Cerebellum (tissue), 4 donors: ENCODE measurements at places on chromosomes 1 and 21.

- DNase-seq: peak; percentile 75
Measured at GRCh38 chr1:151831605-151832004, at the start of gene RORC. Gene RORC, minus strand, starts transcription at chr1:151831802. Its CDS starts 38 bp downstream, at chr1:151831764.

DNA sequence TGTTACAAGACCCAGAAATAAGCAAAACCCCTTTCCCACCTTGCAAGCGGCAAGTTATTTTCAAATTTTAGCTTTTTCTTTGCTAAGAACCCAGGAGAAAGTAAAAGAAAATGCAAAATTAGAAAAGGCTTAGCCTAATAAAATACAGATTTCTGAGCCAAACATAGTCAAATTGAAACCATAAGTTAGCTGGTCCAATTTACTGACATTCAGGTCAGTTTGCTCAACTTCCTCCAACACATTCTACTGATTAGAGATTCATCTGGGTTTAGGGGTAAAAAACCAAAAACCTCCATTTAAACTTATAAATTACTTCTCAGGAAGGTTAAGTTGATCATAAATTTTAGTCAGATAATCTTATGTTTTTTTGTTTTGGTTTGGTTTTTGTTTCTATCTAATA, 701.8 kb upstream of the CXADR start:
- no peak for DNase-seq

DNA sequence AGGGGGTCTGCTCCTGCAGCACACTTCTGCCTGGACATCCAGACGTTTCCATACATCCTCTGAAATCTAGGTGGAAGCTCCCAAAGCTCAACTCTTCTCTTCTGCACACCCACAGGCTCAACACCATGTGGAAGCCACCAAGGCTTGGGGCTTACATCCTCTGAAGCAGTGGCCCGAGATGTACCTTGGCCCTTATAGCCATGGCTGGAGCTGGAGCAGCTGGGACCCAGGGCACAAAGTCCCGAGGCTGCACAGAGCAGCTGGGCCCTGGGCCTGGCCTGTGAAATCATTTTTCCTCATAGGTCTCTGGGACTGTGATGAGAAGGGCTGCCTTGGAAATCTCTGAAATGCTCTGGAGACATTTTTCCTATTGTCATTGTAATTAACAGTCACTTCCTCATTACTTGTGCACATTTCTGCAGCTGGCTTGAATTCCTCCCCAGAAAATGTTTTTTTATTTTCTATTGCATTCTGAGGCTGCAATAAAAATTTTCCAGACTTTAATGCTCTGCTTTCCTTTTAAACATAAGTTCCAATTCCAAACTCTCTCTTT, 645.6 kb downstream of the RWDD3 start:
- no peak for DNase-seq

- DNase-seq: no peak
Measured at GRCh38 chr1:31013187-31013864, 52.2 kb downstream of the PUM1 start.

DNA sequence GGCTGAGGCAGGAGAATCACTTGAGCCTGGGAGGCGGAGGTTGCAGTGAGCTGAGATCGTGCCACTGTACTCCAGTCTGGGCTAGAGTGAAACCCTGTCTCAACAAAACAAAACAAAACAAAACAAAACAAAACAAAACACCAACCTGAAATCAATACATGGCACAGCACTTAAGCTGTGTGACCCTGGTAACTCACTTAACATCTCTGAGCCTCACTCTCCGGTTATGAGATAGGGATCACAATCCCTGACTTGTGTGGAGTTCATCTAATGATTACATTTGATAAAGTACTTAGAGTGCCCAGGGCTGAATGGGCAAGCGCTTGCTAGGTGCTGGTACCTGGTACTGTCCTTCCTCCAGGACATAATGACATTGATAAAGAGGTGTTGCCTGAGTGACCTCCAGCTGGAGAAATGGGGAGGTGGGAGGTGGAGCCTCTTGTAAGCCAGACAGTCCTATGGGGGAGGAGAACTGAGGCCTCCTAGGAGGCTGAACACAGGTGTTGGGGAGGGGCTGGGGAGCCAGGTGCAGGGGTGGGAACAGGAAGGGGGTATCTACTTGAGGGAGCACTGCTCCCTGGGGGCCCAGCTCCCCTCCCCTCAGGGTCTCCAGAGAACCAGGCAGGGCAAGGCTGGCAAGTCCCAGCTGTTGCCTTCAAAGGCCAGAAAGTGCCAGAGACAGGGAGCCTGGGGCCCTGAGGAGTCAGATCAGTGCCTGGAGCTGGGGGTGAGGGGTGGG, 17.9 kb downstream of the FOXO6 start:
- no peak for DNase-seq

GRCh38 chr1:21607549-21608529, 61.3 kb downstream of the RAP1GAP start:
- no peak for DNase-seq

DNA sequence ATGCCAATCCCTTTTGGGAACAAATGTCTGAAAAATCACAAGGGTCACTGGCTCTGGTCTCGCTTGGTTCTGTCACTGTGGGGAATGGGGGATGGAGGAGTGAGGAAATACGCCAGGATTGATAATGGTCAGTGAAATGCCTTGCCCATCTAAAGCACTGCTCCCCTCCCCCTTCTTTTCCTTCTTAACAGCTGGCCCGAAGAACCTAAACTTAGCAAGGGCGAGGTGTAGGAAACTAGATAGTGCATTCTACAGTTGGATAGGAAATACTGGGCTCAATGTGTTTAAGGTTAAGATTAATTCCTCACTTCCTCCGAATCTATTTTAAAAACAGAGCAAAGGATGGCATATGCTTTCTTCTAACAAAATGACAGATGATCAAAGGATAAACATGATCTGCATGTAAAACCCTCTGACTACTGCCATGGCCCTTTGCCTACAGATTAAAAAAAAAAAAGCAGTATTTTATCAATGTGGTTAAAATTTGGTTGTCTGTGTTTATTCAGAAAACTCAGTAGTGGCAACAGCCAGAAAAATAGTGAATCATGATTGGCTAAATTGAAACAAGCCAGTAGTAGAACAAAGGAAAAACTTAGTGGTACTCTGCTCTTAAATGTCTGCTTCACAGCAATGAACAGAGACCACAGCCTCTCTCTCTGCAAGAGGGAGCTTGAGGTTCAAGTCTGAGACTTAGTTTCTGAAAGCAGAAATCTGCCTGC, 86.1 kb upstream of the VAV3 start:
- DNase-seq: no peak

DNA sequence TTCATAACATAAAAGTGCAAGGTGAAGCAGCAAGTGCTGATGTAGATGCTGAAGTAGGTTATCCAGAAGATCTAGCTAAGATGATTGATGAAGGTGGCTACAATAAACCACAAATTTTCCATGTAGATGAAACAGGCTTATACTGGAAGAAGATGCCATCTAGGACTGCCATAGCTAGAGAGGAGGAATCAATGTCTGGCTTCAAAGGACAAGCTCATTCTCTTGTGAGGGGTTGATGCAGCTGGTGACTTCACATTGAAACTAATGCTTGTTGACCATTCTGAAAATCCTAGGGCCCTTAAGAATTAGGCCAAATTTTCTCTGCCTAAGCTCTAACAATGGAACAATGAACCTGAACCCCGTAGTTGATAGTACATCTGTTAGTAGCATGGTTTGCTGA, 34.0 kb downstream of the FLVCR1 start:
- DNase-seq: no peak

GRCh38 chr1:101238681-101239094, 1.9 kb downstream of the S1PR1 start:
- peak; percentile 54 for DNase-seq

- peak; percentile 17 for DNase-seq
Measured at GRCh38 chr1:22808676-22809483, 98.2 kb downstream of the EPHB2 start.

DNA sequence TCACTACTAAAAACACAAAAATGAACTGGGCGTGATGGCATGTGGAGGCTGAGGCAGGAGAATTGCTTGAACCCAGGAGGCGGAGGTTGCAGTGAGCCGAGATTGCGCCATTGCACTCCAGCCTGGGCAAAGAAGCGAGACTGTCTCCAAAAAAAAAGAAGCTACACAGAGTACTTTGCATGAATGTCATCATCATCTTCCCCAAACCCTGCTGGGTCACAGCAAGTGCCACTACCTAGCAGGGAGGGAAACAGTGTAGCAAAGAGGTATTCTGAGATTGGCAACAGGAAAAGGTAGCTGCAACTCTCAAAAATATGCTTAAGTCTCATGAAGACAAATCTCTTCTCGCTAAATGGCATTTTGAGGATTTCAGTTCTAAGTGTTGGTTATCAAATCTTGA, 12.8 kb downstream of the NDC1 start:
- no peak for DNase-seq

DNA sequence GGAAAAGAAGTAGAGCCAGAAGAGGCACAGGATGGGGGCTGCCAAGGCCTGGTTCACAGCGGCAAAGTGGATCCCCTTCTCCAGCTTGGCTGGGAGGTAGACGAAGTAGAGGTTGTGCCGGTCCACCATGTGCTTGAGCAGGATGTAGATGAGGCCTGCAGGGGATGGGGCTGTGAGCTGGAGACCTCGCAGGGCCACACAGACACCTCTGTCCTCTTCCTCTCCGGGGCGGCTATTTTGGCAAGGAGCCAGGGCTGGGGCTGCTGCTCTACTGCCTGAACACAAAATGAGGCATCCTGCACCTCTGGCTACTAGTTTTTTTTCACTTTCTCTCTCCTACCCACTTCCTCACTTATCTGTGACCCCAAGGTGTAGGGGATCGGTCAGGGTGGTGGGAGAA, 32.3 kb downstream of the TMEM63A start:
- no peak for DNase-seq

DNA sequence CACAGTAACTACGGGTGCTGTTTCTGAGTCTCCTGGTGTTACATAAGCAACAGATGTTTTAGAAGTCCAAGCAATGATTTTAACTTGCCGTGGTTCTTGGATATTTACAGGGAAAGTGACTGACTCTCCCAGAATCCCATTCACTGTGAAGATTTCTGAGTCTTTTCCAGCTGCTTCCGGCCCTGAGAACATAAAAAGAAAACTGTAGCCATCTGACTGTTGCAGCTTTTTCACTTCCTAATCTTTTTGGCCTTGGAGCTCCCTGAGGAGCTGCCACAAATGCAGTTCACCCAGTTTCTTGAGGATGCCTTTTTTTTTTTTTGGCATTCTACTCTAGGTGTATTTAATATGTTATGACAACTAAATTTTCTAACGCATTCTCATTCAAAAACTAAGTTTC, 13.7 kb downstream of the CD84 start:
- DNase-seq: no peak

GRCh38 chr1:83959824-83960498, 39.0 kb downstream of the TTLL7 start:
- no peak for DNase-seq

DNA sequence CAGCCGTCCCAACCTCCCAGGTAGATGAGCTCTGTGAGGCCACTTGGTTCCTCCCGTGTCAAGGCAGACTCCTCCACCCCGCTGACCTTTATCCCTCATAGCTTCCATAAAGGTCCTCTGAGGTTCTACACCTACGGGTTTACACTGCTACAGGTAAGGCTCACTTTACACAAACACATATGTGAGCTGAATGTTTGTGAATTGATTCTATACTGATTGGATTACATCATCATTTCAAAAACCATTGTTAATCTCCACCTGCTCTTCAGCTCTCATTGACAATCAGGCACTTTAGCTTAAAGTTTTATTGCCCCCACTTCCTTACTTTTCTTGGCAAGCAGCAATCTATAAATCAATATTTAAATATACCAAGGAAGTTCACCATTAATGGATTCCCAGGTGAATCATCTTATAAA, 12.8 kb upstream of the RGS16 start:
- no peak for DNase-seq

- DNase-seq: no peak
Measured at GRCh38 chr1:179077396-179077795, 4.5 kb upstream of the TOR3A start.

DNA sequence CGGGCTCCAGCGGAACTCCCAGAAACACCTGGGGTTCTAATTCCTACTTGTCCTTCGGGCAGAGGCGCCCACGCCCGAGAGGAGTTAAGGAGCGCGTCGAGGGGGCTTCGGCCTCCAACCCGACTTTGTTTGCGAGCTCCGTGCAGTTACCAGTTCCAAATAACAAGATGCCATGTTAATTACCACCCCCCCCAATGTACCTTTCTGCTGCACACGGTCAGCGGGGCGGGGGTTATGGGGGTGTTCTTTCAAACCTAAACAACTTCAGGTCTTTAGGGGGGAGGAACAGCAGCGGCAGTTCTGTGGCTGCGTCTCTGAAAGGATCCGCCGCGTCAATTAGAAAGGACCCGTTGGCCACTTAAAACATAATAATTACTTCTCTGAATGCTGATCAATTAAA, 114.8 kb downstream of the PRDM16 start:
- DNase-seq: no peak
